MG63 (cell line): ENCODE measurements at places on chromosomes 5 and 9. TPM values are rescaled to one million over a fixed set of nuclear protein-coding genes. Genes with fewer than 3 reads are reported as not detected.

DNA sequence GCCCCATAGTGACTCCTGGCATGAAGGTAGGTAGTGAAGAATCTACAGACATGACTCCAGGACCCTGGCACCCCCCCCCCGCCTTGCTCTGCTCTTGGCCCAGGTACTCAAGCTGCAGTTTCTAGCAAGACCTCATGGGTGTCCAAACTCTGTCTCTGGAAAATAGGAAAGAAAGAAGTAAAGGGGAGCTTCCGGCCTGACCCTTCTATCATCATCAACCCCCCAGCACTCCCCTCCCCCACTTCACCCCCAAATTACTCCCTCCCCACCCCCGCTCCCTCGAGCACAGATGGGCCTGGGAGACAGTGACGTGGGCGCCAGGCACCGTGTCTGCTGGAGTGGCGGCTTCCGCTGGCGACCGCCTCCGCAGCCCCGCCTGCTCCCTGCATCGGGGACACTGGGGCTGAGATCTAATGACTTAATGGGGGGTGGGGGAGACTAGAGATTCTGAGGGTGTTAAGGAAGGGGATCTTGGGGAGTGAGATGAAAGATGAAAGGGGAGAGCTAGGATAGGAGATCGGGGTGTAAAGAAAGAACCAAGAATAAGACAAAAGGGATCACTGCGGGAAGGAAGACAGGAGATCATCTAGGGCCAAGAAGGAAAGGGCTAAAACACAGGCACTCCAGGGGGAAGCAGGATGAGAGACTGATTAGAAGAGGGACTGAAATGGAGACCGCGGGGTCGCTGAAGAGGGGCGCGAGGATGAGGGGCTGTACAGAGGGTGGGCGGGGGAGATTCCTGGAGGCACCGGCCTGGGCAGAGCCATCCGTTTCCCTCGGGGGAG is 1.1 kb upstream of the DNAJB5 start:
- DNase-seq, result no peak

DNA sequence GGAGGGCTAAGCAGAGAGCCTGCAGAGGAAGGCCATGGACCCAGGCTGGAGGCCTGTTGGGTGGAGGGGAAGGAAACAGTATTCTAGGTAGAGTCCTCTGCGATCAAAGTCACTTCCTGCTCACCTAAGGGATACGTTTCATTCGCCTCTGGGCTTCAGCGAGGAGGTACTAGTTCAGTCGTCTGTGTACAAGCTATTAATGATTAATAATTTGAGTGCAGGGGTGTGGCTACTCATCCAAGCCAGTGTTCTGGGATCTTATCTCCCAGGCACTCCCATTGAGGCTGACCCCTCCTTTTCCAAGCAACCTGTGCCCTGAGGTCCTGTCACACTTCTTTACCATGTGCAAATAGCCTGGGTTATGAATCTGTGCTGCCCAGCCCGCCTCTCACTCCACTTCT is 25.2 kb downstream of the RALGPS1 start:
- DNase-seq, result no peak

GRCh38 chr9:89639367-89639795 is 34.6 kb downstream of the GADD45G start:
- peak; percentile 86 for DNase-seq

DNA sequence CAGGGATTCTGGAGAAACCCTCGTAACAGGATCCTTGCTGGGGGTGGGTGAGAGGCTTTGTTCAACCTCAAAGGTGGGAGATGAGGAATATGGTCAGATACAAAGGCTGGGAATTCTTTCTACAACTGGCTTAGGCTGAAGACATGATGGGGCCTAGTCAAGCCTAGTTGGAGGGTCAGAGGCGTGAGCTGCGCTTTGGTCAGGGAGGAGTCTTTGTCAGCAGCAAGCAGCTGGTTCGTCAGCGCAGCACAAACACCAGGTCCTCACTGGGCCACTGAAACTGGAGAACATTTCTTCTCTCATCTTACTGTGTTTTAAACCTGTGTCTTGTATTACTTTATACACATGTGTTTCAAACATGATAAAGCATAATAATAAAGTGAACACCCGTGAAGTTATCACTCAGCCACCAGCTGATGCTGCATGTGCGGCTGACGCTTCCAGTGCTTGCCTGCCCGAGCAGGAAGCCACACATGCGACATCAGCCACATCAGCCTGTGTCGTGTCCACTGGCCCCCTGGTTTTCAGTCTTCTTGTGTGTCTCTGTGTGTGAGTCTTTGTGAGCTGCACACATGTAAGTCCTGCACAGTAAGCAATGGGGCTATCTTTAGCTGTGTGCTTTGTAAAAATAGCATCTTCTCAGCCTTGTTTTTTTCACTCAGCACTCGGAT is 81.5 kb downstream of the WNK2 start:
- no peak for DNase-seq

DNA sequence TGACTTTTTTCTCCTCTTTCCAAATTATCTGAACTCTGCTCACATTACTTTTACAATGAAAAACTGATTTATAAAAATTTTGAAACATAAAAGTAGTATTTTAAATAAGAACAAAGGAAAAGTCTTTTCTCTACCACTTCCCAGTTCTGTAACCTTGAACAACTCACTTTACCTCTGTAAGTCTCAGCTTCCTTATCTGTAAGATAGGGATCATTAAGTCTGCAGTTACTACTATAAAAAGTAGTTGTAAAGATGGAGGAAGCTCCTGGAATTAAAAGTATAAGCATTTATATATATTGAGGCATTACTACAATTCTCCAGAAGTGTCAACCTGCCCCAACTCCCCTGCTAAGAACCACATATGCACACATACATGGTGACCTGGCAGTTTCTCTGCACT is 88.0 kb downstream of the TTC39B start:
- DNase-seq, result no peak

- DNase-seq, result no peak
Measured at GRCh38 chr5:73030531-73030930, 74.7 kb downstream of the FCHO2 start.

GRCh38 chr5:160293901-160294561 is 18.3 kb downstream of the CCNJL start:
- no peak for DNase-seq

- peak; percentile 77 for DNase-seq
Measured at GRCh38 chr5:14109041-14109747, 33.9 kb upstream of the TRIO start.

DNA sequence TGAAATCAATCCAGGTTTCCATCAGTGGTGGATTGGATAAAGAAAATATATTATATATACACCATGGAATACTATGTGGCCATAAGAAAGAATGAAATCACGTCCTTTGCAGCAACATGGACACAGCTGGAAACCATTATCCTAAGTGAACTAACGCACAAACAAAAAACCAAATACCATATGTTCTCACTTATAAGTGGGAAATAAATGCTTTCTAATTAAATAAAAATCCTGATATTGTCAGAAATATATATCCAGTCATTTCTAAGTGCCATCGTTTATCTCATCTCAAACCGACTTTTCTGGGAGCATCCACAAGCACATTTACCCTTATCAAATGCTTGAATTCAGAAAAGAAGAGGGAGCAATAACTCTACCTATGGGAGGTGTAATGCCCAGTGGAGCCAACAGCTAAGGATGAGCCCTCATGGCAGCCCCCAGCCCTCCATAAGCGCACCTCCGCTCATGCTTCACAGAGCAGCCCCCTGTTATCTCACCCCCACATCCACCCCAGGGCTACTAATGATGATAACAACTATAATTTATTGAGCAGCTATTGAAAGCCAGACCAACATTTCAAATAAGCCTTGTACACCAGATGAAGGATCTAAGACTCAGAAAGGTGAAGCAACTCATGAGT is 101.7 kb upstream of the SPOCK1 start:
- DNase-seq, result no peak

GRCh38 chr5:143403593-143404415 is at the start of gene NR3C1:
NR3C1 (minus strand) TSS chr5:143403686; CDS start chr5:143400839, 2,847 bp downstream.
- peak; percentile 94 for DNase-seq

GRCh38 chr9:38026021-38026809 is 42.8 kb downstream of the SHB start:
- peak; percentile 92 for DNase-seq

DNA sequence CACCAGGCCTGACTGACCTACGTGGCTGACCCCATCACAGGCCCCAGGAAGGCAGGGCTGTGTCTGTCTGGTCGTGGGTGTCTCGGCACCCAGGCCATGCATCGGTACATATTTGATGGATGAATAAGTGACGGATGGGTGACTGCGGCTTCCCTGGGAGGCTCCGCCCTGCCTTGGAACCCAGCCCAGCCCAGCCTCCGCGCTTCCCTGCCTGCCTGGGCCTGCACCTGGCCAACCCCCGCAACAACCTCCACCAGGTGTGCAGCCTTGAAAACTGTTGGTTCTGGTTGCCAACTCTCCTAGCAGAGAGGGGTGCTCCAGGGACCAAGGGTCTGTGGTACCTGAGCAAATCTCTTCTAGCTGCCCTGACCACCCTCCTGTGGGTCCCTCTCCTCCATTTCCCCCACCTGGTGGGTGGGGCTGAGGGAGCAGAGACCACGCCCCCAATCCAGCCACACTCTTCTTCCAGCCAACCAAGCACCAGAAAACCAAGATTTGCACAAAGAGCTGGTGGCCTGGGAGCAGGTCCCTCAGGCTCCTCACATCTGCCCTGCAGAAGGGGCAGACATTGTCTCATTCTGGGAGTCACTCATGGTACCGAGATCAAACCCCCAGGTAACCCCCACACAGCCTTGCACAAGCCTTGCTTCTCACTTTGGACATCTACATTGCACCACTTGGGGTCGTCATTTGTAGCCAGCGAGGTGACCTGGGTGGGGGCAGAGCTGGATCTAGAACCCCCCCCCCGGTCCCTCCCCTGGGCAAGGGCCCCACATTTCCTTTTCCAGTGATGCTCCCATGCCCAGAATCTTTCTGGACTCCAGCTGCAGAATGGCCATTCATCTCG is 100.6 kb upstream of the IER5L start:
- no peak for DNase-seq

DNA sequence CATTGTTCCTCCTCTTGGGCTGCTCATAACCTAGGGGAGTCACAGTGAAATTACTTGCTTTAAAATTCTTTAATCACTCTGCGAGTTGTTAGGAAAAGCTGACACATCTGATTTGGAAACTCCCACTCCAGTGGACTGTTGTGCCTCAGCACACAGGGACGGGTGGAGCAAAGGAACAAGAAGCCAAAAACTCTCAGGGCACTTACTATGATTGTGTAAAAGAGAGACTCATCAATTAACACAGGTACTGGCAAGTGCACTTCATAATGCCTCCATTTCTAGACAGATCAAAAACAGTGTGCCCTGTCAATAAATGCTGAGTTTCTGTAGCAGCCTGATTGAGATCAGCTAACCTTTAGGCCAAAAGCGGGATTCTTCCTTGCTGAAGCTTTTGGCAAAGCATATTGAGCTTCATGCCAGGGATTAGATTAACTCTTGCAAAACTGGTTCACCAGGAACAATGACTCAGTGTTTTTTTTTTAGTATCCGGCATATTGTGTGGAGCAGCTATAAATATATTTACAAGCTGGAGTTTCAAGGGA is 55.9 kb downstream of the TMC1 start:
- DNase-seq, result peak; percentile 31

- DNase-seq, result no peak
Measured at GRCh38 chr9:113755433-113755832, 120.7 kb upstream of the ZNF618 start.

DNA sequence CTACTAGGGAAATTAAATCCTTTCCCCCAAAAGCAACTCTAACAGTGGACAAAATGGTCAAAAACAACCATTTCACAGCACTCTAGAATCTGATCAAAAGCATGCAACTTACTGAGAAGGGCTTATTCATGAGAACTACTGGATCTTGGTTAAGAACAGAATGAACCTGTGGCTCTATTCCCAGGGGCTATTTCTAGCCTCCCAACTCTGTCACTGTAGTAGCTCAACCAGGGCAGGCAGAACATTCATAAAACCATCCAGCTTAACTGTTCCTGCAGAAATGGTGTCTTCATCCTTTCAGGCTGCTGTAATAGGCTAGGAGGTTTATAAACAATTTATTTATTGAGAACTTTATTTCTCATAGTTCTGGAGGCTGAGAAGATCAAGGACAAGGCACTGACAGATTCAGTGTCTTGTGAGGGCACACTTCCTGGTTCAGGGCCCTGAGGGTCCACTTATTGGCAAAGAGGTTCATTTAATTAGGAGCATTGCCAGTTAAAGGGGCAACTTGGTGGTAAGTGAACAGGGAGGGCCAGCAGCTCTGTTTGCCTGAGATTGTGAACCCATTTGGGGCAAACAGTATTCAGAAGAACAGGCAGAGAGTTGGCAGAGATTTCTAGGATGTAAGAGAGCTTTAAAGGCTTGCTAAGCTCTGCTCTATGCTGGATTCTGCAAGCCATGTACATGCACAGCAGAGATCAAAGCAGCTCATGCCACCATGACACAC is 238.5 kb upstream of the FBXL7 start:
- no peak for DNase-seq

DNA sequence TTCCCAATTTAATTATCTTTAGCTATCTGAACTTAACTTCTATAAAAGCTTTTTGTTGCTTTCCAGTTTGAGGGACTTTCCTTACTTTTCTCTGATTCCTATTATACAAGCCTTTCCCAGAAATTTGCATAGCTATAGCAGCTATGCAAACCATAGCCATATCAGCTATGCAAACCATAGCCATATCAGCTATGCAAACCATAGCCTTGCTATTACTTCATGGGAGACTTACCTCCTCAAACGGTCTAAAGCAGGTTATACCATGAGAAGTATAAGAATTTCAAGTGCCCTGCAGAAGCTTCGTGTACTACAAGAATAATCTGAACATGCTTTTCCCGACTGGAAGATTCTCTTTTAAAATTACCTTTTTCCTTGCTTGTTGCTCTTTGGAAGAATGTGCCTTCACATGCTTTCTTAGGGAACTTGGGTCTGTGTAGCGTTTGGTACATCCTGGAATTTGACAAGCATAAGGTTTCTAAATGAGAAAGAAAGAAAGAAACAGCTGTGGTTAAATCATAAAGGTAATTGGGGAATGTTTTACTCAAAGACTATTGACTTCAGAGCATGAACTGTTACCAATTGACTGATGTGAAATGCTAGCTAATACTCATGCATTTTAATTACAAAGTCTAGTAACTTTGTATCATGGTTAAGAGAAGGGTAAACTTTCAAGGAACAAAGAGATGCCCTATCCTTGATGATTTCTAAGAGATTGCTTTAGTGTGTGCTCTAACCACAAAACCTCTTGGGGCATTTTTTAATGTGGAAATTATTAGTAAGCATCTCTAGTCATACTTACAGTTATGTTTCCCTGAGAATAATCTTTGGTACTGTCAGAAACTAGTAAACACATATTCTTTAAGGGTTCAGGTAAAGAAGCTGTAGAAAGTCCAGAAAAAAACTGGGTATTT is 367.6 kb downstream of the GLIS3 start:
- no peak for DNase-seq

Gene SELENOP
- total RNA-seq, result 1.5 and 25.0 TPM in 2 replicates

Gene SOHLH1
- total RNA-seq, result not detected in 2 replicates

Gene CYLC2
- not detected in 2 replicates for total RNA-seq

Gene GFI1B
- total RNA-seq, result not detected in 2 replicates

Gene LCN1
- total RNA-seq, result not detected in 2 replicates

Gene GLRA1
- total RNA-seq, result not detected in 2 replicates

Gene KIF4B
- total RNA-seq, result 0.03 and 0.10 TPM in 2 replicates

Gene OLFM1
- 37.1 and 47.3 TPM in 2 replicates for total RNA-seq

Gene KLHL3
- total RNA-seq, result 0.82 TPM in 1 of 2 replicates, not detected in the other

Gene FOXD4L3
- total RNA-seq, result not detected in 2 replicates

Gene NACC2
- 13.4 and 22.4 TPM in 2 replicates for total RNA-seq
